Stimulated activated CD4-positive, alpha-beta T cell treated with anti-CD3 and anti-CD28 coated beads, TNF-alpha, amount 100 ng/mL, for 24 hours (primary cell): ENCODE measurements at places on chromosomes 12 and 14.

DNA sequence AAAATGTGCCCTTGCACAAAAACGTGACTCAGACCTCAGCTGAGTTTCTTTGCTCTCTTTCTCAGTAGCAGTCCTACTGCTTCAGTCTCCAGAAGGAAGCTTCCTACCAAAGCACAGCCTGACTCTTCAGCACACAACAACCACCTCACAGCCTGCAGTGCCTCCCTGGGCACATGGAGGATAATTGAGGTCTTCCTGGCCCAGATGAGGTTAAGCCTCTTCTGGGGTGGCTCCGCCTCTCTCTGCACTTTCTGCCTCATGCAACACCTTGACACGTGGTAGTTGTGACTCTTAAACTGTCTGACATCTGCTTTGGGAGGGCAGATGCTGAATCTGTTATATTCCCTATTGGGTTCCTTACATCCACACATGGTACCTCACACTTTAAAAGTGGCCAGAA is 33.8 kb downstream of the GIT2 start:
- DNase-seq, result no peak

- DNase-seq, result no peak
Observed at GRCh38 chr12:44778863-44779262, 97.3 kb downstream of the NELL2 start.

GRCh38 chr12:121532503-121533393 is 48.1 kb downstream of the KDM2B start:
- no peak for DNase-seq

DNA sequence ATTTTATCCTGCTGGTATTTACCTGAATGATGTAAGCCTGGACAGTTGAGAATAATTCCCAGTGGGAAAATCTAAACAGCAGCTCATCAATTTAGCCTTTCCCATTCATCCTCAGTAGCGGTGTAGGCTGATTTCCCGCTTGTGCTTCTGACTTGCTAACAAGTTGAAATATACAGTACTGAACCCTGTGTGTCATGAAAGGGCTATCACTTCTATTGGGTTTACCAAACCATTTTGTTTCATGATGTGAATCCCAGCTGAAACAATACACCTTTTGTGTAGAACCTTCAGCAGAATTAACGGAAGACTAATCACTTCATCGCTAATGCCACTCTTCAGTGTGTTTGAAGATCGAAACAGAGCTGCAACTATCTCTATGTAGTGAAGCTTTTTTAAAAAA is 88.4 kb downstream of the POLR3B start:
- DNase-seq, result no peak

GRCh38 chr12:42846782-42847181 is 257.2 kb upstream of the PRICKLE1 start:
- no peak for DNase-seq

DNA sequence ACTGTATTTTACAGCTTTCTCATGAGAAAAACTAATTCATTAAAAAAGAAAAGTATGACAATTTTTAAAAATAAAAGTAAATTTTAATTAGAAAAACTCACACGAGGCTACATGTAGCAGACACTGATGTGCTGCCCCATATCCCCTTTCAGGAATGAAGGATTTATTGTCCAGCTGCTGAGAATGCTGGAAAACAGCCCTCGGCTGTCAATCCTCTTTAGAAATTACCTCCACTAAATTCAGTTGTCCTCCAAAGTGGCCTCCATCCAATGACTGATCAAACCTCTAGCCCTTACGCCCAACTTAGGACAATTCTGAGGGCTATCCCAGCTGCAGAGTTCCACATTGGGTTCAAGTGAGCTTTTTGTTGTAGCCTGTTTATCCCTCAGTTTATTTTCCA is 29.8 kb upstream of the AP4S1 start:
- no peak for DNase-seq

DNA sequence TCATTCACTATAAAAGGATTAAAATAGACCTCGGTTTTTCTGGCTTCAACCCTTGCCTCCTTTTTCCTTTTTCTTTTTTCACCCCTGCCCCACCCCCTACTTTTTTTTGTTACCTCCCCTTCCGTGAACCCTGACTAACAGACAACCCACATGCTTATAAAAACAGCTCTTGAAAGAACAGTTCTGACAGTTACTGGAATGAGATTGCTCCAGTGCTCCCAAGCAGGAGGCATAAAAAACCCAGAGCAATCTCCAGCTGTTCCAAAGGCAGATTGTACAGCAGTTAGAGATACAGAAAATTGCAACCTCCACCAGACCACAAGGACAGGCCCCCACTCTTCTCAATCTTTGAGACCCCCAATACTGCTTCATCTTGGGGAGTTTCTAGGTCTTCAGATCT is 29.9 kb upstream of the TMEM260 start:
- no peak for DNase-seq

DNA sequence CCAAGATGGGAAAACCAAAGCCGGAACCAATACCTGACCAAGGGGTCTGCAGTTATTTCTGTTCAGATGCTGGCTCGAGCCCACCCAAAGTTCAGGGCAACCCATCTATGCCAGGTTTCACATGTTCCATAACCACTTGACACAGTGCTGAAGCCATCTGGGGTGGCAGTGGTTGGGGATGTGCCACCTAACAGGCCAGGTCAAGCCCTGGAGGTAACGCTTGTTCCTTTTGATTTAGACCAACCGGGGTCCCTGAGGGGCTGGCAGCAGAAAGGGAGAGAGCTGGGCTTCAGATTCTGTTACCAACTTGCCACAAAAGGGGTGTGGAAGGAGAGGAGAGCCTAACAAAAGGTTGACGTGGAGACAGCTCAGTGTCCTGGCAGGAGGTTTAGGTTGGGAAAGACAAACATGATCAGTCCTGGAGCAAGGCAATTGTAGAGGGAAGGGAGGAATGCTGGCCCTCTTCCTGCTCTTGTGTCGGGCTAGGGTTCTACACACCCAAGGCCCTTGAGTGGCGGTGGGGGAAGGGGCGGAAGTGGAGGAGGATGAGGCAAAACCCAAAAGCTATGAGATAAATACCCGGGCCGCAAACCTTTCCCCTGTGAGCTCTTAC is 31.9 kb downstream of the CACNA2D4 start:
- no peak for DNase-seq

DNA sequence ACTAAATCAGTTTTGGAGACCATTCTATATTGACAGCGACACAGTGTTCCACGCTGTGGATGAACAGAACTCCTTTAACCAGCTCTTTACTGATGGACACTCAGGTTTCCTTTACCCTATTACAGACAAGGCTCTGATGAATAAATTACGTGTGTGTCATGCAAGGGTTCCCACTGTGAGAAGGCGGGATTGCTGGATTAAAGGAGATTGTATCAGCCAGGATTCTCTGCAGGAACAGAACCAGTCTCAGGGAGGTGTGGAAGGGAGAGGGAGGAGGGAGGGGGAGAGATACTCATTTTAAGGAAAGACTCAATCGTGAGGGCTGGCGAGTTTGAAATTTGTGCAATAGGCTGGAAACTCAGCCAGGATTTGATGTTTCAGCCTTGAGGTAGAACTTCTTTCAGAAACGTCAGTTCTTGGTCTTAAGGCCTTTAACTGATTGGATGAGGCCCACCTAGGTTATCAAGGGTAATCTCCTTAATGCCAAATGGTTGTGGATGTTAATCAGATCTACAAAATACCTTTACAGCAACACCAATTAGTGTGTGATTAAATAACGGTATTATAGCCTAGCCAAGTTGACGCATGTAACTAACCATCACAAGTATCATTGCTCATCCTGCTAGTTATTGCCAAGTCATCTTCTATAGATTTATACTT is 104.0 kb downstream of the GCH1 start:
- no peak for DNase-seq

DNA sequence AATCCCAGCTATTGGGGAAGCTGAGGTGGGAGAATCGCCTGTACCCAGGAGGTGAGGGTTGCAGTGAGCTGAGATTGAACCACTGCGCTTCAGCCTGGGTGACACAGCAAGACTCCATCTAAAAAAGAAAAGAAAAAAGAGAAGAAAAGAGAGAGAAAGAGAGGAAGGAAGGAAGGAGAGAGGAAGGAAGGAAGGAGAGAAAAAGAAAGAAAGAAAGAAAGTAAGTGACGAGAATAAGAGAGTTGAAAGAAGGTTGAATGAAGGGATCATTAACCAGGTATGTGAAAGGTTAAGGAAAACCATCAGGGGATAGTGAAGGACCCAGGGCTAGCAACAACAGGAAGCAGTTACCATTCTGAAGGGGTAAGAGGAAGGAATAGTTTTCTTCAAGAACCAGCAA is 4.2 kb upstream of the DTD2 start:
- DNase-seq, result no peak
